ENCODE measurements at places on chromosomes 2 and 18. TPM values are rescaled to one million over a fixed set of nuclear protein-coding genes. Genes with fewer than 3 reads are reported as not detected.

Gene PMS1
- 11.0 TPM for polyA plus RNA-seq

Gene GAD1
- 1.2 TPM for polyA plus RNA-seq

Gene CAPN13
- 1.5 TPM for polyA plus RNA-seq

Gene FAM228A
- polyA plus RNA-seq, result 0.22 TPM

Gene TEX44
- polyA plus RNA-seq, result not detected

Gene GRHL1
- polyA plus RNA-seq, result 94.7 TPM

Gene TTC39C
- 8.5 TPM for polyA plus RNA-seq

Gene ABCG5
- not detected for polyA plus RNA-seq
